ENCODE measurements at places on chromosomes 3 and 15. TPM values are rescaled to one million over a fixed set of nuclear protein-coding genes. Genes with fewer than 3 reads are reported as not detected.

The AADACL2 gene
- not detected for total RNA-seq

The SCN11A gene
- 0.25 TPM for total RNA-seq

The SLC41A3 gene
- total RNA-seq, result 74.3 TPM

The ACAN gene
- total RNA-seq, result 10.3 TPM

The PPARG gene
- 19.2 TPM for total RNA-seq

DNA sequence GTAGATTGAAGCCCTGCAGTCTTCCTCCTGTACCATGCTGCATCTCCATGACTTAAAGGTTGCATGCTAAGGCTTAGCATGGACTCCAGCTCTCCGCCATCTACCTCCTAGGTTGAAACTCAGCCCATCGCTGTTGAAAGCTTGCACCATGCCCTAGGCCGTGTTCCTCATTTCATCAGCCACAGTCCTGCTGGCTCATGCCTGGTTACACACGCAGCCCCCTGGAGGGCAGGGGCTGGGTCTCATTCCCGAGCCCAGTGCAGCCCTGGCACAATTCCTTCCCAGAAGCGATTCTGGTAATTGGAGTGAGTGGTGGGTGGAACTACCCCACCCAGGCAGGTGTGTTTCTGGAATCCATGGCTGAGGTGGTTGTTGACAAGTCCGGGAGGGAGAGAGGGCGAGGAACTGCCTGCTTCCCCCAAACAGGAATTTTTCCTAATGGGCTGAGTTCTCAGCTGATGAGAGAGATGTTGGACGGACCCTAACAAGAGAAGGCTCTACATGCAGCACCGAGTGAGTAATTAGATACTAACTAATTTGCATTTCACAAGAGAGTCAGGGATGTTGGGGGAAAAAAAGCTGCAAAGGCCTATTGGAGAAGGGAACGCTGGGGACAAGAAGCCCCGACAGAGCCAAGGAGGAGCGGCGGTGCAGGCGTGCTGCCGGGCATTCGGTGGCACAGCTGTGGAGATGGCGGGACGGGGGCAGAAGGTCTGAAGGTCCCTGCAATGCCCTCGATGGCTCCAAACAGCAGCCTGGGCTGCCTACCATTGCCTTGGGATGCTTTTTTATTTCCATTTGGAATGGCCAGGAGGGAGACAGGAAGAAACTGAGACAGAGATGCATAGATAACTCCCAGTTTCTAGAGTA lies 92.3 kb upstream of the TLE3 start:
- no peak overlapping the region for H3K27ac ChIP-seq
- no peaks in the 10 kb centered on the region for H3K36me3 ChIP-seq
- no peak for DNase-seq

- no peak for DNase-seq
- H3K36me3 ChIP-seq, result no peaks in the 10 kb centered on the region
- H3K4me3 ChIP-seq, result no peak overlapping the region
- H3K27ac ChIP-seq, result no peak overlapping the region
- H3K4me1 ChIP-seq, result no peaks in the 10 kb centered on the region
- H3K27me3 ChIP-seq, result no peaks in the 10 kb centered on the region
These were observed 525 bp downstream of the MYH15 start for GRCh38 chr3:108509871-108510270.

DNA sequence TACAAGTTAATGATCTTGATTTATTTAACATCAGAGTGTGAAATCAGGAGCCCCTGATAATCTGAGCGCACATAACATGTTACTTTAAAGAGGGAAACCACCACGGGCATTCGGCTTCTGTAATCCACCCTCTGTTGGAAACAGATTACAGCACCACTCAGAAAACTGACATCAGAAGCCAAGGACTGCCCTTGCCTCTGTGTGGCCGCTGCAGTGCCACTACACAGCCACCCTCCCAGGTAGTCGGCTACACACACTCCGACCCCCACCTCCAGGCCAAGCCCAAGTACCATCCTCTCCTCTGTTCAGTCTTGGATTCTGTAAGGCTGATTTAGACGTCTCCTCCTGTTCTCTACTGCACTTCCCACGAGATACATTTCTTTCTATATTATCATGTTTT lies 251.7 kb downstream of the GABRB3 start:
- H3K4me1 ChIP-seq, result no peaks in the 10 kb centered on the region
- DNase-seq, result peak; percentile 8
- no peak overlapping the region for H3K4me3 ChIP-seq
- no peak overlapping the region for H3K27ac ChIP-seq

GRCh38 chr3:78887029-78887428 lies 880.8 kb downstream of the ROBO1 start:
- no peaks in the 10 kb centered on the region for H3K36me3 ChIP-seq
- H3K27ac ChIP-seq, result no peak overlapping the region
- DNase-seq, result no peak
- no peaks in the 10 kb centered on the region for H3K27me3 ChIP-seq

- no peak overlapping the region for H3K4me3 ChIP-seq
- H3K4me1 ChIP-seq, result peaks cover 5% of the 10 kb centered on the region
- H3K27ac ChIP-seq, result peak overlapping the region; percentile 47
- H3K27me3 ChIP-seq, result no peaks in the 10 kb centered on the region
These were observed 89.7 kb downstream of the LIPC start for GRCh38 chr15:58521293-58521991.

DNA sequence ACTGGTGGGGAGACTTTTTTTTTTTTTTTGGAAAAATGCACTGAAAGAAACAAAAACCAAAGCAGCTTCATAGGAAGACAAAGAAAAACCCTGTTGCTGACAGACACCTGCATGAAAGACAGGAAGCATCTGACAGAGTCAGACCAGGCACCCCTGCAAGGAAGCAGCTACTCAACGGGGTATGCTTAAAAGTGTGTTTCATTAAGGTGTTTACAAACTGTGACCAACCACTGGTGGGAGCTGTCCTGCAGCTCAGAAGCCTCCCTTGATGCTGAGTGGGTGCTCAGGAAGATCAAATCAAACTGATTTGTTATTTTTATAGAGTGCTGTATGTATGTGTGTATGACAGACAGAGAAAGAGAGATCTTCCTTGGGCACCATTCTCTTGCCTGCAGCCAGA lies 34.7 kb upstream of the AGBL1 start:
- no peaks in the 10 kb centered on the region for H3K27me3 ChIP-seq
- DNase-seq, result no peak
- no peak overlapping the region for H3K4me3 ChIP-seq
